ENCODE measurements at places on chromosomes 4 and X.

- DNase-seq: no peak
Measured at GRCh38 chrX:11600578-11600977, 65.1 kb downstream of the ARHGAP6 start.

GRCh38 chrX:44155126-44155525 is 181.9 kb upstream of the NDP start:
- DNase-seq: no peak

- no peak for DNase-seq
Measured at GRCh38 chrX:65574356-65574755, 39.8 kb upstream of the LAS1L start.

GRCh38 chr4:13296986-13297385 is 187.2 kb downstream of the RAB28 start:
- no peak for DNase-seq

GRCh38 chrX:111410590-111411078 is 1.4 kb downstream of the DCX start:
- DNase-seq: no peak

DNA sequence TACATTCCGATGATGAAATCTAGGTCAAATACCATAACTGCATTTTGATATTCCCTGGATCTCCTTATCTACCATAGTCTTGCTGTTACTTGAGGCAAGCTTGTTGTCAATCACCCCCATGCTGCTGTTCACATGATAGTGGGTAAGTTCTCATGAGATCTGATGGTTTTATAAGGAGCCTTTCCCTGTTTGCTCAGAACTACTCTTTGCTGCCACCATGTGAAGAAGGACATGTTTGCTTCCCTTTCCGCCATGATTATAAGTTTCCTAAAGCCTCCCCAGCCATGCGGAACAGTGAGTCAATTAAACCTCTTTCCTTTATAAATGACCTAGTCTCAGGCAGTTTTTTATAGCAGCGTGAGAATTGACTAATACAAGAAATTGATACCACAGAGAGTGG is 432.0 kb downstream of the GLUD2 start:
- DNase-seq: no peak

- no peak for DNase-seq
Measured at GRCh38 chr4:17557880-17558279, 19.1 kb upstream of the LAP3 start.

Data from anterior cingulate cortex (tissue), 58 donors.